Glutamatergic neuron (in vitro differentiated cells): ENCODE measurements at places on chromosomes 2 and 18. TPM values are rescaled to one million over a fixed set of nuclear protein-coding genes. Genes with fewer than 3 reads are reported as not detected.

- no peak for DNase-seq
Measured at GRCh38 chr2:129369437-129369836, 610.0 kb upstream of the RAB6C start.

DNA sequence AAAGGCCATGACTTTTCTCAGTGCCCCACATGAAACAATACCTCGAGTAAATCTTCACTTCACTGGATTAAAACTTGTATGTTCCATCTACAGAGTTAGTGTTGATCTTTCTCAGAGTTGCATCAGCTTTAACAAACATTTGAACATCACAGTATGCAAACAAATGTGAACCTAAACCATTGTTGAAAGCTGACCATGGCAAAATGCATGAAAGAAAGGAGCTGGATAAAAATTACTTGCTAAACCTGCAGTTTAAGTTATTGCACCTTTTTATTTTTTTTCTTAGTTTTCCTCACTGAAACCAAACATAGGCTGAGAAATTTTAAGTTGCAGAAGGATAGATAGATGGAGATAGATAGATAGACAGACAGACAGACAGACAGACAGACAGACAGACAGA, 107.2 kb upstream of the UGP2 start:
- DNase-seq = no peak

- peak; percentile 6 for DNase-seq
Measured at GRCh38 chr2:43138441-43138840, 88.0 kb downstream of the ZFP36L2 start.

DNA sequence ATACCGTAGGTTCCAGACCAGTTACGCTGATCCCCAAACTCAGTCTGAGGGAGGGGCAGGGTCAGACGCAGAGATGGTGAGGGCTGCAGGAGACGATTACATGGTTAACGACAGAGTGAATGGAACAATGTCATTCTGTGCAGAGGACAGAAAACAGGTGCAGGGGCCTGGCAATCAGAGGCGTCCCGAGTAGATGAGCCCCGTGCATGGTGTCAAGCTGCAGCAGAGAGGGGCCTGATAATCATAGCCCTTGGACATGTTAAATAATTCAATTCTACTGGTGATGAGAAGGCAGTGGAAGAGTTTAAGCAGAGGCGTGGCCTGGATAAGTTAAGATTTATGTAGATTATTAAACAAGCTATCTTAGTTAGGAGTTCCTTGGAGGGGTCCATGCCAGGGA, 178.6 kb downstream of the MYT1L start:
- no peak for DNase-seq

GRCh38 chr2:183025993-183026392, 12.3 kb downstream of the NCKAP1 start:
- DNase-seq = no peak

GRCh38 chr2:212794471-212794870, 255.9 kb upstream of the ERBB4 start:
- DNase-seq = no peak

DNA sequence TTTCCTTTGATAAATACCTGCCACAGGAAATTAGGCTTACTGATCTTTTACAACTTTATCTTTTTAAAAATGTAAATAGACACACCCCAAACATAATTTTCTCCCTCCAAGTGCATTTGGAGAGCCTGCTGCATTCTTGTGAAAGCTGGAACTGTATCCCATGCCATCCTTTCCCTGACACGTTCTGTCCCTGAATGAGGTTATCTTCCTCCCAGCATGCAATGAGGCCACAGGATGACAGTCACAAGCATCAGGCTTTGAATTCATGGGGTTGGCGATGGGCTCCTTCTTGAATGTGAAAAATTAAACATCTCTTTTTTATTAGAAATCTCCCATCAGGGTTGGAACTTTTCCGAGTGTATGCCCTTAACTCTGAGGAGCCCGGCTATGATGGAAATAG, 77.8 kb downstream of the CTAGE1 start:
- no peak for DNase-seq

GRCh38 chr2:56248965-56249742, 65.4 kb downstream of the CCDC85A start:
- no peak for DNase-seq

GRCh38 chr2:216651351-216651881, 18.2 kb downstream of the IGFBP2 start:
- DNase-seq = no peak

DNA sequence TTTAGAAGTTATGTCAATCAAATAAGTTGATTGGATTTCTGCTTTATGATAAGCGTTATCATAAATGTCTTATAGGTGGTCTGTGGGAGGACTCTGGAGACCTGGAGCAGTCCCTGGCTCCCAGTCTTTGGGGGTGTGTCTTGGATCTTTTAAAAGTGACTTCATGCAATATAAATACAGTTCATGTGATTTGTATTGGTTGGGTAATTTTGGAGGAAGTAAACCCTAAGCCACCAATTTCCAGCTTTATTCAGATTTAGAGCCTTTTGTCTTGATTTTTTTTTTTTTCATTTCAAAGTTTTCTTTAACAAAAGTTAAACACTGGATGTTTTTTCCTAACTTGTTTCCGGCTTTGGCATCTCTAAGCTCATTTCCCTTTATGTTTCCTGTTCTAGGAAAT, 68.8 kb downstream of the MAP4K4 start:
- DNase-seq = no peak

ADCYAP1 gene
- 16.9 TPM for total RNA-seq

- no peak for DNase-seq
Measured at GRCh38 chr2:28199995-28200679, 192.5 kb upstream of the FOSL2 start.

DNA sequence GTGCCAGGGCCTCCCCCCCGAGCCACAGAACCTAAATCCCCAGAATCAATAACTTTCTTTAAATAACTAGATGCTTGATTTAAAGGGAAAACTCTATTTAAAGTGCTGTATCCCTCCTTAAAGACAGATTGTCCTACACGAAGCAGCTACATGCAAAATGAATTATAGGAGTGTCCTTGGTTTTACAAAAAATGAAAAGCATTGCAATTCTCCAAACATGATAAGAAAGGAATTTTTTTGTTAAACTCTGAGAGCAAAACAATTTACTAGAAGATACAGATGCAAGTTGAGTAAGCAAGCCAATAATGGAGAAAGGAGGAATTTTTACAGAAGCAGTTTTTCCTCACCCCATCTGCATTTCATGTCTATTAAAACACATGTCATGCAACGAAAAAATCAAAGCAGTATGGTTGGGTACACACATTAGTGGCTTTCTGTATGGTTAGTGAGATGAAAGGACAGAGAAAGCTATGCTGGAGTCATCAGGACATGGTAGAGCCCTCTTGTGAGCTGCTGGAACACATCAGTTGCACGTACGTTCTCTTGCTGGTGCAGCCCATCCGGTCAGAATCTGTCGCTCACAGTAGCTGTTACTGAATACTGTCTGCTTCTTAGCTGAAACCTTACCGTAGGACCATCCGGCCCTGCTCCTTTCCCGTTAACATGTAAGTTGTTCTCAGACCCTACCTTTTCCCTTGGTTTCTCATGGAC, 25.9 kb upstream of the STEAP3 start:
- no peak for DNase-seq

- peak; percentile 82 for DNase-seq
Measured at GRCh38 chr2:8583400-8584173, 98.3 kb upstream of the ID2 start.

- no peak for DNase-seq
Measured at GRCh38 chr2:219396863-219397457, 9.2 kb upstream of the DNPEP start.

LDLRAD4 gene
- 0.29 TPM for total RNA-seq

- DNase-seq = no peak
Measured at GRCh38 chr2:143489145-143489544, 359.9 kb downstream of the ARHGAP15 start.

DNA sequence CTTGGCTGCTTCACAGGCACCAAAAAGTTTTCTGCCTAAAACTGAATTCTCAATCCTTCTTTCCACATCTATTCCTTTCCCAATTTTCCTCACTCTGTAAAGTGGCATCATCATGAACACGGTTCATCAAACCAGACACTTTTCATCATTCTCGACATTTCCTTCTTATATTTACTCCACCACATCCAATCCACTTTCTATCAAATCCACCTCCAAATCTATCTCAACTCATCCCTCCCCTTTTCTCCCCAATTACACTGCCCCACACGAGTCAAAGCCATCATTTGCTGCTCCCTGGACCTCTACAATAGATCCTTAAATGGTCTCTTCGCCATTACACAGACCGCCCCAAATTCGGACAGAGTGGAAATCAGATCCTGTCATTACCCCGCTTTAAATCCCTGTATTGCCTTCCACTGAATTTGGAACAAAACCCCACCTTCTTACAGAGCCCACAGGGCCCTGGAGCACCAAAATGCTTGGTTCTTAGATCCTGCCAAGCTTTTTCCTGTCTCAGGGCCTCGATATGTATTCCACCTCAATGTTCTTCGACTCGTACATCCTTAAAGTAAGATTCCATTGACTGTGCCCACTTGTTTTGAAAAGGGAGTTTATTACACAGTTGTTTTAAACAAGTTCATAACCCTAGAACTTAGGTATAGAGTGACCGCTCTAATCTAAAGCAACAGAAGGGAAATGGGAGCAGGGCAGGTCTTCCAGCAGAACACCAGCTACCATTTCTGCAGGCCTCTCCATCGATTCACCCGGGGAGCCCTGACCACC, 856 bp downstream of the ACAA2 start:
- DNase-seq = no peak

- DNase-seq = no peak
Measured at GRCh38 chr2:5894355-5894754, 202.2 kb downstream of the SOX11 start.

- DNase-seq = no peak
Measured at GRCh38 chr2:88483200-88483599, 30.7 kb upstream of the FOXI3 start.

DYNAP gene
- total RNA-seq = not detected

DNA sequence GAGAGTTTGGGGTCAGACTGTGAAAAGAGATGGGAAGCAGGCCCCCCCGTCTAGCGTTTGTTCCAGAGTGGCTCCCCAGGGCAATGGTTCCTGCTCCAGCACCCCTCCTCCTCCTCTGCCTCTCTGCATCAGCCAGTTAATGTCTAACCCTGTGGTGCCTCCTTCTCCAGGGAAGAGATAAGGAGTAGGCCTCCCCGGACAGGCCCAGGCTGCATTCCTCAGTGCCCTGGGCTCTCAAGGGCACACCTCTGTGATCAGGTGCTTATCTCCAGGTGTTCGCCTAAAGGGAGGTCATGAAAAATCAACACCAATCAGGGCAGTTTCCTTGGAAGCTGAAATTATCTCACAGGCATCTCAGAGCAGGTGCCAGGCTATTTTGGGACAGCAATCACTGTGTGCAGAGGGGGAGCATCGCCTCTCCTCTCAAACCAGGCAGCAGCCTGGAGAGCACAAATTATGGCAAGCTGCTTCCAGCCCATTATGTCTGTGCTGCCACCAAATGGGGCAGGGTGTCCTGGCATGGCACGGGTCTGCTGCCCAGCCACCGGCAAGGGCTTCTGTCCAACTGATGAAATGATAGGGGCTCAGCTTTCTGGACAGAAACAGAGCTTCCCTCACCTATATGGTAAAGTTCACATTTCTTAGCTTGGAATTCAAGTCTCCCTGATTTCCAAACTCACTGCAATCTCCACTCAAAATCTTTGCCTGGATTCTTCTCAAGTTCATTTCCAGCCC, 255.8 kb upstream of the SLC14A2 start:
- DNase-seq = no peak

DNA sequence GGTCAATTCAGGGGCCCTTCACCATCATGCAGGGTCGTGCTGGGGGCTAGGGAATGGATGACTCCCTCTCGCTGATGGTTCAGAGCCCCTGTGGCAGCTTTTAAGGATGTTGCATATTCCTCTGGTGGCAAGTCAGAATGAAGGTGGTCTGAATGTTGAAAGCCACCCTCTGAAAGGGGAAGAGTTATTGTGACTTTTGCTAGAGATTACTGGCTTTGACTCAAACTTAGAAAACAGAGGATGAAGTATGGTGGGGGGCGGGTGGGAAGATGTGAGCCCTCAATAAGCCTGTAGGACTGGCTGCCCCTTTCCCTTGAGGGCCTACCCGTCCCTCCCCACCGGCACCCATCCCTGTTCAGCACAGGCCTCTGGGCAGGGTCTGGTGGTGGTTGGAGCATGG, 23.2 kb downstream of the MC2R start:
- DNase-seq = no peak

- no peak for DNase-seq
Measured at GRCh38 chr2:62492048-62492447, 13.9 kb downstream of the TMEM17 start.

OTOF gene
- 0.47 TPM for total RNA-seq

RNU2-63P gene
- total RNA-seq = 8.2 TPM

- no peak for DNase-seq
Measured at GRCh38 chr2:159153463-159153862, 133.0 kb downstream of the WDSUB1 start.

GRCh38 chr2:160279813-160280465, 79.9 kb upstream of the ITGB6 start:
- no peak for DNase-seq

GRCh38 chr18:51957001-51957400, 383.0 kb upstream of the DCC start:
- no peak for DNase-seq

DNA sequence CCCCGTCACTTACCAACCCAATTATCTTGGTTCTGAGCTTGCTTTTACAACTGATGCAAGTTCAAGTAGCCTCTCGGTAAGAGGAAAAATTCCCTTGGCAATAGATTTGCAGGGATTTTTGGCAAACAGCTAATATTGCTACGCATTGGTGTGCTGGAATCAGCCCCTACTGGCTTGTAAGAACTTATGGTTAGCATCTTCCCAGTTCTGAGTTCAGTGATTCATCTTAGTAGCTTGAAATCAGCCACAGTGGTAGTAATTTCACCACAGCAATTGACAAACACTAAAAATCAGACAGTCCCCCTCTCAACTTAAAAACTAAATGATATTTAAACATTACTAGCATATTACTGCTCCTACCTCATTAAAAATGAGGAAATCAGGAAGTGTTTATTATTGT, 5.9 kb upstream of the RAX start:
- no peak for DNase-seq

GRCh38 chr2:102116630-102117471, 25.7 kb upstream of the IL1R1 start:
- DNase-seq = no peak

ALPP gene
- total RNA-seq = 0.34 TPM

DNA sequence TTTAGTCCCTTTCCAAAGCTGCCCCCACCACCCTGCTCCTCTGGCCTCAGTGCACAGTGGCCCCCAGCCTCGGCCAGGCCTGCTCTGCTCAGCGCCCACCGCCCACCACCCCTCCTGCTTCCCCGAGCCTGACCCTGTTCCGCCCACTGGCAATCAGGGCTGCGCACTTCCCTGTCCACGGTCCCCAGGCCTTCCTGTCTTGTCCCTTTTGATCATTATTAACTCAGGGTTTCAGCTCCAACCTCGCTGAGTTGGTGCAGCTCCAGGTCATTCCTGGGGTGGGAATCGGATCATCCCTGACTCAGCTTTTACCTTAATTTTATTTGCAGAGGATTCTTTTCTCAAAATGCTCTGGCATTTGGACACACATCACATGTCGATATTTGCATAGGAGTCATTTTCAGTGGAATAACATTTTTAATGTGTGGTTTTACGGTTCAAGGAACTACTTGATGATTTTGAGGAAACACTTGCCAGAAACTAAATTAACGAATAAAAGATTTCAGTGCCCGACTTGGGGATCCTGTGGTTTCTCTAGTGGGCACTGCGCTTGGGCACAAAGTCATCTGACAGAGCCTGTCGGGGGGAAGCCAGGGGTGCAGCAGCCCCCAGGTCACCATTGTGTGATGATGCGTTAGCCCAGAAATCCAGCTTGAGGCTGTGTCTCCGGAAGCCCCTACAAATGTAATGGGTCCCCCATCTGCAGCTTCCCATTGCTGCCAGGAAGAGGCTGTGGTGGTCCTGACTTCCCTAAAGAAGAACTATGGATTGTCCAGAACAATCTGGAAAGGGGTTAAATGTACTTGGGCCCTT, 1.0 kb upstream of the ESPNL start:
- DNase-seq = no peak
